ENCODE measurements at places on chromosomes 2 and 18.

DNA sequence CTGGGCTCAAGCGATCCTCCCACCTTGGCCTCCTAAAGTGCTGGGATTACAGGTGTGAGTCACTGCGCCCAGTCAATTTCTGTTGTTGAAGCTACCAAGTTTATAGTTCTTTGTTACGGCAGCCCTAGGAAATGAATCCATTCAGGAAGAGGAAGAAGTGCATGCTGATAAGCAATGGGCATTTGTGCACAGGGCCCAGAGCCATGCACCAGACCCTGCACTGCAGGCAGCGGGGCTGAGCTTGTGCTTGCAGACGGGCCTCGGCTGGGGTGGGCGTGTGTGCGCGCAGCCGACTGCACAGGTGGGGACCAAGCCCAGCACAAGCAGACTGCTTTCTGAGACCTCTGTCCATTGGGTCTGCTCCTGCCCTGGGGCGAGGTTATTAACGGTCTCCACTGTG is 144.6 kb downstream of the CABLES1 start:
- H3K27me3 ChIP-seq = no peaks in the 10 kb centered on the region
- H3K27ac ChIP-seq = no peak overlapping the region
- H3K4me1 ChIP-seq = no peaks in the 10 kb centered on the region
- no peaks in the 10 kb centered on the region for H3K36me3 ChIP-seq
- no peak for DNase-seq

DNA sequence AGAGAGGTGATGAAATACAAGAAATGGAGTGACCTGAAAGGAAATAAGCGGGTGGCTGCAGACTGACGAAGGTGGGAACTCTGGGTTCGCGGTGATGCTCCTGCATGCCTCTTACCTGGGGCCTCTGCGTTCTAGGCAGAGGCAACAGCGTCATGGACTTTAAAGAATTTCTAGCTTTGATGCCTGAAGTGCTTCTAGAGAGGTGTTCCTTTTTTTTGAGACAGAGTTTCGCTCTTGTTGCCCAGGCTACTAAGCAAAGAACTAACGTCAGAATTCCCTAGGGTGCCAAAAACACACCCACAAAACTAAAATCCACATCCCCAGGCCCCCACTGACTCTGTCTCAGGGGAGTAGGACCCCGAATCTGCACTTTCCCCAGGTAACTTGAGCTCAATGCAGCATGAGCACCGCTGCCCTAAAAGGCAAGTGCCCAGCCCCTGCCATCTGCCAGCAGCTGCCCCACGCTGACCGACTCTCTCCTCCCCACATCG is 110.5 kb upstream of the ID2 start:
- H3K4me3 ChIP-seq = no peak overlapping the region
- H3K27me3 ChIP-seq = no peaks in the 10 kb centered on the region
- H3K27ac ChIP-seq = no peak overlapping the region
- H3K36me3 ChIP-seq = no peaks in the 10 kb centered on the region
- peaks cover 45% of the 10 kb centered on the region for H3K4me1 ChIP-seq

GRCh38 chr2:56191617-56192016 is 7.8 kb downstream of the CCDC85A start:
- no peaks in the 10 kb centered on the region for H3K4me1 ChIP-seq
- H3K27me3 ChIP-seq = peaks cover 8% of the 10 kb centered on the region
- no peaks in the 10 kb centered on the region for H3K36me3 ChIP-seq
- no peak overlapping the region for H3K27ac ChIP-seq
- no peak overlapping the region for H3K4me3 ChIP-seq
- DNase-seq = no peak

- no peaks in the 10 kb centered on the region for H3K27me3 ChIP-seq
- no peak for DNase-seq
- no peaks in the 10 kb centered on the region for H3K36me3 ChIP-seq
- no peak overlapping the region for H3K27ac ChIP-seq
- no peak overlapping the region for H3K4me3 ChIP-seq
Observed at GRCh38 chr18:56508370-56509036, 129.9 kb downstream of the TXNL1 start.

DNA sequence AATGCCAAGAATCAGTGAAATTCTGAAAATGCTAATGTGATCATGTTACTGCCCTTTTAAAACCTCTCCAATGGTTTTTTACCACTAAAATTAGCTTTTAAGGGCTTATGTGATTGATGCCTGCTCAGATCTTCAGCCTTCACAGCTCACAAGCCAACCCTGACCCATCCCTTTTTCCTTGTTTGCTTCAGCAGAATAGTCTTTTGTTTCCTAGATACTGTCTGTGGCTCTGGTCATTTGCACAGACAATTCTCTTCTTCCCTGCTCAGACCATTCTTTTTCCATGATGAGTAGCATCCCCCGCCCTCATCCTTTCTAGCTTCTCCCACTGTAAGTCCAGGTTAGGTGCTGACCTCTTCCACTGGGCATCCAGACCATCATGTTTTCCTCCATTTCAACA is 164.9 kb upstream of the NT5C1B start:
- no peaks in the 10 kb centered on the region for H3K27me3 ChIP-seq
- H3K4me3 ChIP-seq = no peak overlapping the region

- no peaks in the 10 kb centered on the region for H3K36me3 ChIP-seq
- DNase-seq = no peak
- no peaks in the 10 kb centered on the region for H3K4me1 ChIP-seq
- no peak overlapping the region for H3K4me3 ChIP-seq
Observed at GRCh38 chr2:23637011-23637778, 252.2 kb downstream of the KLHL29 start.

DNA sequence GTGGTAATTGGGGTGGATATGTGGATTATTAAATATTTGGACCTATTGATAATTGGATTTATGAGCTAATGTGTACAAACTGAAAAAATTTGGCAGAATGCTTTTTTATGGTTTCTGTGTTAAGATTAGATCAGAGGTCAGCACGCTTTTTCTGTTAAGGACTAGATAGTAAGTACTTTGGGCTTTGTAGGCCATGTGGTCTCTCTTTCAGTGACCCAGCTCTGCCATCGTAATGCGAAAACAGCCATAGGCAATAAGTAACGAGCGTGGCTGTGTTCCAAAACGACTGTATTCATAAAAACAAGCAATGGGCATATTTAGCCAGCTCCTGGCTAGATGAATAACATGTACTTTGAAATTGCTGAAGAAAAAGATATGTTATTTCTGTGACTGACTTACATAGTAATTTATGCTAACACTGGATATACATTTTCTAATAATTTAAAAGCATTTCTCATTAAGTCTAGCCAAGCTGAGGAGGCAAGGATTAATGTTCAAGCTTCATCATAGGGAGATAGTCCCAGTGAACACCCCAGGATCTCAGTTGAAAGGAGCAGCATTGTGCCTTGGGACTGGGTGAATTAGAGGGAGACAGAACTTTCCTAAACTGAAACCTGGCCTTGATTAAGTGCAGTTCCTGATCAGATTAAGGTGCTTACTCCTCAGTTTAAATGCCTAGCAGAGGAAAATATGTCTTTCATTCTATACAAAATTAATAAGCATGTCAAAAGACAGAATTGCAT is 20.0 kb downstream of the CCDC138 start:
- peaks cover 35% of the 10 kb centered on the region for H3K36me3 ChIP-seq
- DNase-seq = no peak
- H3K27me3 ChIP-seq = no peaks in the 10 kb centered on the region

DNA sequence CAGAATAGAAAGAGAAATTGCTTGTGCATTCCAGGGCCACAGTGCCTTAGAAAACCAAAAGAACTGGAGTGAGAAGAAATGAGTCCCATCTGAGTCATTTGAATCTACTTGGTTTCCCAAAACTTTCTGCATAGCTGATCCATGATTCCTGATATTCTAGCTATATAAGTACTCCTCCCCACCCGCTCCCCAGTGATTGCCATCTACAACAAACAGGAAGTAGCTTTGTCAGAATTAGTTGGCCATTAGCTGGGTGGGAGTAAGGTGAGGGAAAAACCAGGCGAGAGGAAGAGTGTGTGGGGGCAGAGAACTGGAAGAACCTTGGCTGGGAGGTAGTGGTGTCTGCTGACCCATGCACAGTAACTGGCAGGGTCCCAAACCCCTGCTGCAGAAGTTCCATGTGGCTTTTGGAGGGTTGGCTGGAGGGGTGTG is 122.1 kb downstream of the ACAA2 start:
- no peak for DNase-seq
- no peaks in the 10 kb centered on the region for H3K27me3 ChIP-seq
- no peak overlapping the region for H3K27ac ChIP-seq
- no peak overlapping the region for H3K4me3 ChIP-seq

GRCh38 chr2:221494556-221494955 is 77.5 kb downstream of the EPHA4 start:
- H3K27ac ChIP-seq = no peak overlapping the region
- H3K4me3 ChIP-seq = no peak overlapping the region
- DNase-seq = no peak
- H3K27me3 ChIP-seq = no peaks in the 10 kb centered on the region

GRCh38 chr2:4269885-4270284 is 566.5 kb downstream of the DCDC2C start:
- H3K4me1 ChIP-seq = no peaks in the 10 kb centered on the region
- DNase-seq = no peak
- no peak overlapping the region for H3K4me3 ChIP-seq
- H3K27me3 ChIP-seq = no peaks in the 10 kb centered on the region
- H3K27ac ChIP-seq = no peak overlapping the region
- no peaks in the 10 kb centered on the region for H3K36me3 ChIP-seq

DNA sequence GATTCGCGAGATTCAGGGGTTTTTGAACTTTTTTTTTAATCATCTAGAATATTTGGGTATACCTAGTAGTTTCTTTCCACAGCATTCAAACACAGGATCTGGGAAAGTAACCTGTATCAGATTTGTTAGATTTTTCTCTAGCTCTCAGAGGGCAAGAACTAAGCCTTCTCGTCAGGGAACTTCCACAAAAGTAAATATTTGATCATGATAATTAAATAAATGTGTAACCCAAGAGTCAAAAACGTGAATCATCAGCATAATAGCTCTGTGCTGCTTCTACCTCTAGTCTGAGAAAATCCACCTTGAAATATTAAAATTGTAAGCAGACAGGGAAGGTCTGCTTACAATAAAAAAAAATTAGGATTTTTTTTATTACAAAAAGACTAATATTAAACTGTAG is 225.7 kb upstream of the SPOPL start:
- H3K4me3 ChIP-seq = no peak overlapping the region
- no peaks in the 10 kb centered on the region for H3K27me3 ChIP-seq
- H3K27ac ChIP-seq = no peak overlapping the region
- no peak for DNase-seq
- H3K4me1 ChIP-seq = no peaks in the 10 kb centered on the region

GRCh38 chr2:46666044-46666679 is 186.8 kb downstream of the TMEM247 start:
- H3K27me3 ChIP-seq = no peaks in the 10 kb centered on the region
- H3K4me3 ChIP-seq = no peak overlapping the region
- no peak overlapping the region for H3K27ac ChIP-seq
- no peaks in the 10 kb centered on the region for H3K4me1 ChIP-seq
- no peaks in the 10 kb centered on the region for H3K36me3 ChIP-seq

- no peak for DNase-seq
- no peaks in the 10 kb centered on the region for H3K4me1 ChIP-seq
- H3K36me3 ChIP-seq = no peaks in the 10 kb centered on the region
- H3K27ac ChIP-seq = no peak overlapping the region
- H3K27me3 ChIP-seq = no peaks in the 10 kb centered on the region
Observed at GRCh38 chr2:56013475-56013874, 89.9 kb upstream of the EFEMP1 start.

DNA sequence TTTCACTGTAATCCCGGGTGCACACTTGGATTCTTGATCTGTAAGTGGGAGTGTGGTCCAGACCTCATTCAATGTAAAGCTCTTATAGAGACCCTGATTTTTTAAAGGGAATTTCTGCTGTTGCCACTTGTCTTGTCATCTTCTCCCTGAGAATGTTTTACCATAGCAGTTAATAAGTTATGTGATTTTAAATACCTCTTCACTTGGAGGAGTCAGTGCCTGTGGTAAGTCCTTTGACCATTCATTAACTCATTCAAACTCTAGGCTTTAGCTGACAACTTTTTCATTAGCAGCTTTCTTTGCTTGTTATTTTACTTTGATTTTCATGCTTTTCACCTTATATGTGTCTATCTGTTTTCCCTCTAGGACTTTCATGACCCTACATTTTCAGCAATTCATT is 51.3 kb downstream of the FMNL2 start:
- no peak overlapping the region for H3K27ac ChIP-seq
- DNase-seq = no peak
- H3K4me1 ChIP-seq = no peaks in the 10 kb centered on the region
- H3K27me3 ChIP-seq = no peaks in the 10 kb centered on the region
- H3K36me3 ChIP-seq = no peaks in the 10 kb centered on the region

- H3K27me3 ChIP-seq = no peaks in the 10 kb centered on the region
- no peak overlapping the region for H3K27ac ChIP-seq
- no peaks in the 10 kb centered on the region for H3K4me1 ChIP-seq
- no peak overlapping the region for H3K4me3 ChIP-seq
Observed at GRCh38 chr18:75375341-75375740, 52.2 kb downstream of the SMIM21 start.

- H3K27me3 ChIP-seq = no peaks in the 10 kb centered on the region
- H3K4me1 ChIP-seq = no peaks in the 10 kb centered on the region
- no peak for DNase-seq
- no peak overlapping the region for H3K4me3 ChIP-seq
- H3K36me3 ChIP-seq = no peaks in the 10 kb centered on the region
- H3K27ac ChIP-seq = no peak overlapping the region
Observed at GRCh38 chr2:191981706-191982105, 134.8 kb upstream of the CAVIN2 start.

GRCh38 chr18:5879479-5879882 is 15.8 kb downstream of the TMEM200C start:
- peak; percentile 14 for DNase-seq
- no peak overlapping the region for H3K4me3 ChIP-seq
- no peaks in the 10 kb centered on the region for H3K36me3 ChIP-seq
- no peak overlapping the region for H3K27ac ChIP-seq

DNA sequence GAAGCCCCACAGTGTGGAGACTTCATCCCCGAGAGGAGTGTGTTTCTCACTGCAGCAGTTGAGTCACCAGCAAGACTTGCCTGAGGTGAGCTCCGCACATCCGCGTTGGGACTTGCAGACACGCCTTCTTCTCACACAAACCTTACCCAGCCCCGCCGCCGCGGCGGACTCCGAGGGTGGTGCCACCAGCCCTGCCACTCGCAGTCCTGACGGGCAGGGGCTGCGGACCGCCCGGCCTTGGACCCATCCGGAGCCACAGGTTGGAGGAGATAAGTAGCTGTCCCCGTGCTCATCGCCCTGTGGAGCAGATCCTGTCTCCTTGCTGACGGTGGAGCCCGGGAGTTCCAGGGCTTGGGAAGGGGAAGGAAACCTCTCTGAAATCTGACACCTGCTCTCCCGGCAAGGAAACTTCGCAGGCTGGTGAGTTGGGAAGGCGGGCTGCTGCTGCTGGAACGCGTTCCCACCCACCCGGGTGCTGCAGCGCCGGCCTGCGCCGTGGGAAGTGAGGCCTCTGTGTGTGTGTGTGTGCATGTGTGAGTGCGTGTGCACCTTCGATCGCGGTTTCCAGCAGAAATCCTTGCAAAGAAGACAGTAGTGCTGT is at the start of gene RAB27B:
RAB27B (plus strand) TSS at position 197 of the 601 bp plus-strand sequence. CDS start 49,109 bp downstream, outside the sequence.
- peaks cover 2% of the 10 kb centered on the region for H3K27me3 ChIP-seq
- H3K36me3 ChIP-seq = no peaks in the 10 kb centered on the region
- peak within 1 kb of the TSS; percentile 22 for H3K4me3 ChIP-seq
- no peak within 1 kb of the TSS for H3K27ac ChIP-seq

DNA sequence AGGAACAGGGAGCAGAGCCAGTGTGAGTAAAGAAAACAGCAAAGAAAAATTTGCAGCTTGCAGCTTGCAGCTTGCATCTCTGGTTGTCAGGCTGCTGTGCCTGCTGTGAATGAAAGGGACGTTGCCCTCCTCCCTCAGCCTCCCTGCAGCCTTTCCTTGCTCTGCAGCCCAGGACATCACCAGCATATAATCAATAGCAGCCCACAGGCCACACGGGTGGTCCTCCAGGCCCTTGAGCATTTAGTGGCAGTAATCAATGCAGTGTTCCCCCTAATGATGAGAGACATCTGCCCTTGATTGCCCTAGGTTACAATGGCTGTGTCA is 122.2 kb upstream of the TACR1 start:
- no peaks in the 10 kb centered on the region for H3K36me3 ChIP-seq
- H3K4me3 ChIP-seq = no peak overlapping the region
- no peaks in the 10 kb centered on the region for H3K27me3 ChIP-seq
- no peak overlapping the region for H3K27ac ChIP-seq

Data from B cell (primary cell).